Inflammatory macrophage treated with lipopolysaccharide for 4 hours (primary cell): ENCODE measurements at places on chromosomes 4 and X.

- peak; percentile 24 for DNase-seq
Observed at GRCh38 chr4:77872723-77873445, 10.3 kb downstream of the MRPL1 start.

- no peak for DNase-seq
Observed at GRCh38 chrX:10450959-10451355, 169.4 kb downstream of the MID1 start.

- no peak for DNase-seq
Observed at GRCh38 chr4:13263967-13264525, 220.1 kb downstream of the RAB28 start.

DNA sequence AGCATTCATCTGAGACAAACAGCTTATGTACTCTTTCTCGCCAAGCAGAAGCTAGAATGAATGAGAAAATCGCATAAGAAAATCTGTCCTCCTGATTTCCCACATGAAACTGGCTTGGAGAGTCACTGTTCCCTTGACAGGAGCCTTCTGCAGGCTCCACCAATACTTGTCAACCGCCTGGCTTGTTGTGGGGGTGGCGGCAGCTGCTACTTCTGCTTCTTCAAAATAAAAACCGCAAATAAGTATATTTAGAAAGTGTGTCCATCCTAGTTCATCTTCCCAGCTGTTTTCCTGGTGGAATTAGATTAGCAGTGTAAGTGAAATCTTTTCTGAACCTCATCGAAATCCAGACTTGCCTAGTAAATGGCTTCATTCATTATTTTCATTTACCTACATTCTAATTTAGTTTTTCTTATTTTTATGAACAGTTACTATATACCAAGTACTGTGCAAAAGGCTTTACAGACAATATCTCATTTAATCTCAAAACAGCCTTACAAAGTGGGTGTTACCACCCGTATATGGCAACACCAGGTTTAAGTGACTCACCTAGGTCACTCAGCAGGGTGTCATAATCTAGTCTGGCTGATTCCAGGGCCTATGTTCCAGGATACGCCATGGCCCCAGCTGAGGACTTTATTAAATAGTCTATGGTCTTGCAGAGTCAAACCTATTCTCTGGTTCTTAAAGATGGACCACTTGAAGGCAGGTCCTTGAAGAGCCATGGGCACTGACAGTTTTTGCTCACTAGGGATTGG is 104.6 kb upstream of the IGFBP7 start:
- DNase-seq, result no peak

DNA sequence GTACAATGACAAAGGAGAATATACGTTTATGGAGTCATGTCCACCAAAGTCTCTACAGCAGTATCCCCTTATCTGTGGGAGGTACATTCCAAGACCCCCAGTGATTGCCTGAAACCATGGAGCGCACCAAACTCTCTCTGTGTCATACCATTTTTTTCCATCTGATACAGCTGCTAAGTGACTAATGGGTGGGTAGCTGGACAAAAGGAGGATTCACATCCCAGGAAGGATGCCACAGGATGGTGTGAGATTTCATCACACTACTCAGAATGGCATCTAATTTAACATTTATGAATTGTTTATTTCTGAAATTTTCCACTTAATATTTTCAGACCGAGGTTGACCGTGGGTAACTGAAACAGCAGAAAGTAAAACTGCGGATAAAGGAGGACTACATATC is 49.8 kb upstream of the AGA start:
- no peak for DNase-seq

DNA sequence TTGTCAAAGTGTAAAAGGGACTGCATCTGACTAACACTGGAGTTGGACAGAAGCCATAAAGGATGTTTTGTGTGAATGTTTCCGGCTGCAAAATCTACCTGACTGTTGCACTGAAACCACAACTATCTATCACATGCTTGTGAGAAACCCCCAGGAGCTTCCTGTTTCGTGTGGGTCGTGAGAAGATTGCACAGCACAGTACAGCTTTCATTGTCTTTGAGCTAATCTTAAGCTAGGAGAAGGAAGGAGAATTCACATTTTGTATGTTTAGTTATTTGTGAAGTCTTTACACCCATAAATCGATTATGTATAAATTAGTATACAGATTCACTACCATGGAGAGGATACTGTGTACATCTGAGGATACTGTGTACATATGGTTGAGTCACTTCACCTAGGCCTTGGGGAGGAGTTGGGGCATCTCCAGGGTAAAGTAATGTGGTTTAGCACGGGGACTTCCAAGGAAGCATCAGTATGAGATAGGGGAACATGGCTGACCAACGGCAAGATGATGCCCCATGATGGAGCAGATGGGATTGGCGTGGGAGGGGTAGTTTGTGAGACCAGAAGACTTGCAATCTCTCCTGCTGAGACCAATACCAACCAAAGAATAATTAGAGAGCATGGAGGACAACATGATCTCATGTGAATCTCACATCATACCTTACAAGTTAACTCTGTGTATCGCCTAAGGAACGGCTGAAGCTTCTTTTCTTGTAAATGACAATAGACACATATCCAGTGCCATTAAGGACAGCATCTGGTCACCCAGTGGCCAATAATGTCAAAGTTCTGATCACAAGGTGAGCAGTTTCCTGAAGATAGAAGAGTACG is 43.1 kb upstream of the FAM9C start:
- peak; percentile 89 for DNase-seq

DNA sequence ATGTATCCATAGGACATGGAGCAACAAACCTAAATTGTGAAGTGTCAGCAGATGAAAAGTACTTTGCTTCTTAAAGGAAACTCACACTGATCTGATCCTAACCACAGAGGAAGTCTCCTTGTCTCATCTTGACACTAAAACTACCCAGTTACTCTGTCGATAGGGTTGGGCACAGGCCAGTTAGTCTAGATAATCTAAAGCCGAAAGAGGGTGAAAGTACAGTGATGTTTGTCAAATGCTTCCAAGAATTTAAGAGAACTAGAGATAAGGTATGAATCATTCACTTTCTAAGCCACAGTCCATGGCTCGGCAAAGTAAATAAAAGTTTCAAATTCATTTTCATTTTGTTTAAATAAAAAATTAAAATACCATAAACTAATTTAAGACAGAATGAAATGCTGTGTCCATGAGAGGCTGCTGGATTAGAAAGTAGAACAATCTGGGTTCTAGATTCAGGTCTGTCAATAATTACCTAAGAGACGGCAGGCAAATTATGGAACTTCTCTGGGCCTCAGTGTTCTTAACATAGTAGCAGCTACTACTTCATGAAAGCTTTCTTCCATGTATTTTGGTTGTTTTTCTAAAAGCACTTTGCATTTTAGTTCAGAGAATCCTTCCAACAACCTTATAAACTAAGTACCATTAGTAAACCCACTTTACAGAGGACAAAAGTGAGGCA is 176.7 kb downstream of the LDB2 start:
- no peak for DNase-seq

GRCh38 chrX:440636-441035 is 53.9 kb upstream of the PPP2R3B start:
- no peak for DNase-seq

GRCh38 chr4:6224735-6225134 is 24.4 kb upstream of the JAKMIP1 start:
- no peak for DNase-seq

- DNase-seq, result no peak
Observed at GRCh38 chr4:147860960-147861359, 129.1 kb downstream of the ARHGAP10 start.

GRCh38 chr4:53721263-53721662 is 130.0 kb upstream of the LNX1 start:
- DNase-seq, result no peak

DNA sequence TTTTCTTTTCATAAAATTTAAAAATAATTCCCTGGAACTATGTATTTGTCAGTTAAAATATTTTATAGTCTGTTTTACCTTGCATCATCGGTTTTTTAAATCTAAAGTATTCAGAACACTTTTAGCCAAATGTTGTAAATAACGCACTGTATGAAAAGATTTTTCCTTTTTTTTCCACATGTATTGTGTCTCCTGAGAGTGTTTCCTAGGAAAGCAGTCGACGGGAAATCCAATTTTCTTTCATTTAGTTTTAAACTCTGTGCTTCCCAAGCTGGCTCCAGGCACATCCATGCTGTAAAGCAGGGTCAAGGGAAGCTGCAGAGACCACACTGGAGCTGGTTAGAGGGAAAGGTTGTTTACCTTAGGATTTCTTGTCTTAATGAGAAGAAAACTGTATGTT is 1724.3 kb upstream of the TENM3 start:
- DNase-seq, result no peak

- no peak for DNase-seq
Observed at GRCh38 chr4:1337376-1337831, 9.6 kb upstream of the UVSSA start.

DNA sequence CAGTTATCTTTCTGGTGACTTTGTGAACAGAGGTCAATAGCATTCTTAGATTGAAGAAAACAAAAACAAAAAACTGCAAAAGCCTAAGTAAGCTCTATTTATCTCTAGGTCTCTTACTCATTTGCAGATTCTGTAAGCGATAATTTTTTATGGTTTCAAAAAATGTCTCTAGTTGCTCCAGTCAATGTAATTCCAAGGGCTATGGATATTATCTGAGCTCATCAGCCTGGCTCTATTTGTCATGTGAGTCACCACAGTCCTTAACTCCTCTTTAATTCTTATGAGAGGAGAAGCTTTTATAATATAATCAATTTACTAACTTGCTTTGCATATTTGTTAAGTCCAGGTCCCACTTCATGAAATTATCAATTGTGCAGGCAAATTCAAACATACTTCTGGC is 79.1 kb downstream of the NPFFR2 start:
- no peak for DNase-seq

GRCh38 chr4:48910511-48910910 is 3.9 kb upstream of the OCIAD2 start:
- DNase-seq, result no peak

DNA sequence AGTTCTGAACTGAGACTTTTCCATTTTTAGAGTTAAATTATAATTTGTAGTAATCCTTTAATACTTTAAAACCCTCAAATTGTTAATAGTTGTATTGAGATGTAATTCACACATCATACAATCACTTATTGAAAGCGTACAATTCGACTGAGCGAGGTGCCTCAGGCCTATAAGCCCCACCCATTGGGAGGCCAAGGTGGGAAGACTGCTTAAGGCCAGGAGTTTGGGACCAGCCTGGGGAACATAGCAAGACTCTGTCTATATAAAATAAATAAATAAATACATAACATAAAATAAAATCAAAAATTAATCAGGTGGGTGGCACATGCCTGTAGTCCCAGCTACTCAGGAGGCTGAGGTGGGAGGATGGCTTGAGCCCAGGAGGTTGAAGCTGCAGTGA is 70.3 kb downstream of the RWDD4 start:
- no peak for DNase-seq

GRCh38 chrX:129653181-129653970 is 1.4 kb downstream of the APLN start:
- no peak for DNase-seq

GRCh38 chr4:20683766-20684165 is 16.5 kb upstream of the PACRGL start:
- no peak for DNase-seq

GRCh38 chr4:95155759-95156451 is 392.9 kb downstream of the UNC5C start:
- peak; percentile 19 for DNase-seq

DNA sequence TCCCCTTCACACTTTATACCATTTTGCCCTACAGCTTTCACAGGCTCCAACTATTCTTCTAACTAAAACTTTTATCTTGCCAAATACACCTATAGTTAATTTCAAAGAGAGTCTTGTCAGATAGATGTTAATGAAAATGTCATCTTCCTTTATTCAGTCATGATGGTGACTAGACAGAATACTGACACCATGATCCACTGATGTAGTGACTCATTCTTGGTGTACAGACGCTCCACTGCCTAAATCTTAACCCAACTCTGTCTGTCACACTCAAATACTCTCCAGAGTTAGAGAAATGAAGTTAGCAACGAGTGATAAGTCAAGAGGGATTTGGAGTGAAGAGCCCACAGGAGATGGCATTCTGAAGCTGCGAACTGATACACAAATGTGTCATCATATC is 32.1 kb upstream of the HDAC8 start:
- peak; percentile 9 for DNase-seq

DNA sequence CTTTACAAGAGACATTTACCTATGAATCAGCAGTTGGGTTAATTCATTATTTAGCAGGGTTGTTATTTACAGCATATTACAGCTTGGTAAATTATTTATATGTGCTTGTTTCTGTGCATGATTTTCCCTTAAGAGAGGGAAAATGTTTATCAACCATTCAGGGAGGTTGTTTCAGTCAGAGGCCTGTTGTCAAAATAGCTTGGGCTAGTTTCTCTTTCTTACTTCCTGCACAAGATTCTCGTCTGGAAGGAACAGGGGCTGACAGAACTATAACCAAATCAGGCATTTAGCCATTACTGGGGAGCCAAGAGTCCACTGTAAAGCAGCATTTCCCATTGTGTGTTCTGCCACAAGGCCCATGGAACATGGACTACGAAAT is 135.8 kb downstream of the HS6ST2 start:
- no peak for DNase-seq

- DNase-seq, result no peak
Observed at GRCh38 chrX:132875650-132876522, 82.5 kb downstream of the HS6ST2 start.

GRCh38 chr4:21780148-21780547 is 168.4 kb downstream of the KCNIP4 start:
- no peak for DNase-seq

DNA sequence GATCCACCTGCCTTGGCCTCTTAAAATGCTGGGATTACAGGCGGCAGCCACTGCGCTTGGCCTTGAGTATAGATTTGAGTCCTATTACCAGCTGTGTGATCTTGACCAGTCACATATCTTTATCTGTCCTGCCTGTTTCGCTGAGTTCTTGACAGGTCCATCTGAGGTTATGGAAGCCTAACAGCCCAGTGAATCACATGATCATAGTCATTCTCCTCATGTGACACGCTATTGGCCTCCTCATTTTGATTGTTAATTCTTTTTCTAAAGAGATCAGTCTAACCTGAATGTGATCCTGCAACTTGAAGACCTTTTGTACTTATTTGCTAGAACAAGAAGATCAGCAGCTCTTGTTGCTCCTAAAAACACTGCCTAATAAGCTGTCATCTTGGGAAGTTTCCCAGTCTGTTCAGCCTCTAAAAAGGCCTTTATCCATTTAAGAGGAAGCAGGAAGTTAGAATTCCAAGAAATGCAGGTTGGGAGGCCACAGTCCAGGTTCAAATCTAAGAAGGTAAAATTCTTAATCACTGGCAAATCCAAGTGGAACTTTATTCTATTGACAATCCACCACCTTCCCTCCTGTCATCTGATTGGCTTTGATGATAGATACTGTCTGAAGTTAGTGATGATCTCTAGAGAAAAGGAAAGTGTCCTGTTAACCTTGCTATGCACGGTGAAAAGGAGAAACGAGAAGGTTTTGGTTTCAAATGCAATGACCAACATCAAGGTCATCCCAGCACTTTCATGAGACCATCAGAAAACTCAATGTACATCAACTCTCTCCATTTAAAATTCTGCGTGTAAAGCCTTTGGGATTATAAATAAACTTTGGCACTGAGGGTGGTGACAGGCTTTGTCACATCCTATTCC is 86.9 kb downstream of the CHRNA9 start:
- no peak for DNase-seq

- DNase-seq, result no peak
Observed at GRCh38 chr4:56828784-56829535, 7.5 kb upstream of the SPINK2 start.

GRCh38 chr4:95058991-95059390 is 301.2 kb downstream of the BMPR1B start:
- DNase-seq, result no peak

- no peak for DNase-seq
Observed at GRCh38 chr4:7461230-7461629, 26.5 kb upstream of the PSAPL1 start.
